ENCODE measurements at places on chromosomes 5 and 9. TPM values are rescaled to one million over a fixed set of nuclear protein-coding genes. Genes with fewer than 3 reads are reported as not detected.

SPATA31A3 gene
- not detected for total RNA-seq

TICAM2 gene
- 0.56 TPM for total RNA-seq

WNK2 gene
- total RNA-seq: 0.23 TPM

FAM193B gene
- total RNA-seq: 33.9 TPM

NCBP1 gene
- total RNA-seq: 25.3 TPM

PDLIM4 gene
- total RNA-seq: 61.7 TPM

COL23A1 gene
- total RNA-seq: 0.35 TPM

CTSV gene
- 45.5 TPM for total RNA-seq

ALDH1A1 gene
- total RNA-seq: 3.1 TPM

HRCT1 gene
- total RNA-seq: not detected

Data from airway epithelial cell (primary cell).